Hepatocyte (in vitro differentiated cells): ENCODE measurements at places on chromosomes 13 and 19. TPM values are rescaled to one million over a fixed set of nuclear protein-coding genes. Genes with fewer than 3 reads are reported as not detected.

GAPDHS gene
- polyA plus RNA-seq, result not detected in 2 replicates

FARP1 gene
- polyA plus RNA-seq, result 68.7 and 74.7 TPM in 2 replicates

KIR2DL1 gene
- polyA plus RNA-seq, result not detected in 2 replicates

DNA sequence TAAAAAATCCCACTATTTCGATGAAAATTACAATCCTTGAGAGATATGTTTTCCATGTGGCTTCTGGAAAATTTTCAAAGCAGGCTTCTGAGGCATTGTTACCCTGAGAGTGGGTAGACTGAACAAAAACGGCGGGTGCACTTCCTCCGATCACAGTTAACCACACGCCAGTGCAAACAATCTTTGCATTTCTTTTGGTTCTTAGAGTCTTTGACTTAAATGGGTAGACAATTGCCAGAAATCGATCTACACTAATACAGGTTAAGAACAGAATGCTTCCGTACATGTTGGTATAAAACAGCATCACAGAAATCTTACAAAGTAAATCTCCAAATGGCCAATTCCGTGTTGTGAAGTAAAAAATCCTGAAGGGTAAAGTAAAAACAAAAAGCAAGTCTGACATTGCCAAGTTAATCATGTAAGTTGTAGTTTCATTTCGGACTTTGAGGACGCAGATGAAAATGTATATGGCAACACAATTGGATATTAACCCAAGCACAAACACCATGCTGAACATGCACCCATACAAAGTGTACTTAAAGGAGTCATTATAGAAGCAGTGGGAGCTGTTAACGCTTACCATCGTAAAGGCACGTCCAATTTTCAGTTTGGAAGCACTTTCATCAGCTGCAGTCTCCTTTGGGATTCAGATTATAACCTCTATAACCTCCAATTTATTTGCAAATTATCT is 927 bp downstream of the LPAR6 start:
- peak; percentile 16 for DNase-seq
- H3K4me3 ChIP-seq, result peak overlapping the region; percentile 47
- peak overlapping the region; percentile 87 for H3K27ac ChIP-seq
- H3K36me3 ChIP-seq, result no peaks in the 10 kb centered on the region
- H3K27me3 ChIP-seq, result no peaks in the 10 kb centered on the region

DNA sequence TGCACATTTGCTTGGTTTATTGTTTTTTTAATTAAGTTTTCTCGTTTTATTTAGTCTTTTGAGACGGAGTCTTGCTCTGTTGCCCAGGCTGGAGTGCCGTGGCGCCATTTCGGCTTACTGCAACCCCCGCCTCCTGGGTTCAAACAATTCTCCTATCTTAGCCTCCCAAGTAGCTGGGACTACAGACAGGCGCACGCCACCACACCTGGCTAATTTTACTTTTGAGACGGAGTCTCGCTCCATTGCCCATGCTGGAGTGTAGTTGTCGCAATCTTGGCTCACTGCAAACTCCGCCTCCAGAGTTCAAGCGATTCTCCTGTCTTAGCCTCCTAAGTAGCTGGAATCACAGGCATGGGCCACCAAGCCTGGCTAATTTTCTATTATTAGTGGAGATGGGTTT is 1.3 kb downstream of the RPS9 start:
- peak overlapping the region; percentile 55 for H3K4me3 ChIP-seq
- H3K4me1 ChIP-seq, result peaks cover 31% of the 10 kb centered on the region
- H3K36me3 ChIP-seq, result peaks cover 4% of the 10 kb centered on the region
- peak overlapping the region; percentile 97 for H3K27ac ChIP-seq
- no peaks in the 10 kb centered on the region for H3K27me3 ChIP-seq

DNA sequence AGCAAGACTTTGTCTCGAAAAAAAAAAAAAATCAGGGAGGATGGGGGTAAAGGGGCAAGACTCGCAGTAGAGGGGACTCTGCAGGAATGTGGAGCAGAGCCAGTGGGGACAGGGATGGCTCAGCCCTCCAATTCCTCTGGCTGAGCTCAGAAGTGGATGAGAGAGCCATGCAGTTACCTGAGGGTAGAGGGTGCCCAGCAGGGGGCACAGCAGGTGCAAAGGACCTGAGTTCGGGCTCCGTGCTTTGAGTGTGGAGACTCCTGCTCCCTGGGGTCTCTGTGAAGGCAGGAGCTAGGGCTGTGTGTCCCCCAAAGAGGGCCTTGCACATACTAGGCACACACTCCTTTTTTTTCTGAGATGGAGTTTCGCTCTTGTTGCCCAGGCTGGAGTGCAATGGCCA is 7.7 kb downstream of the DOCK6 start:
- H3K27me3 ChIP-seq, result no peaks in the 10 kb centered on the region
- no peak overlapping the region for H3K4me3 ChIP-seq
- no peak for DNase-seq
- no peak overlapping the region for H3K27ac ChIP-seq
- H3K36me3 ChIP-seq, result no peaks in the 10 kb centered on the region

DNA sequence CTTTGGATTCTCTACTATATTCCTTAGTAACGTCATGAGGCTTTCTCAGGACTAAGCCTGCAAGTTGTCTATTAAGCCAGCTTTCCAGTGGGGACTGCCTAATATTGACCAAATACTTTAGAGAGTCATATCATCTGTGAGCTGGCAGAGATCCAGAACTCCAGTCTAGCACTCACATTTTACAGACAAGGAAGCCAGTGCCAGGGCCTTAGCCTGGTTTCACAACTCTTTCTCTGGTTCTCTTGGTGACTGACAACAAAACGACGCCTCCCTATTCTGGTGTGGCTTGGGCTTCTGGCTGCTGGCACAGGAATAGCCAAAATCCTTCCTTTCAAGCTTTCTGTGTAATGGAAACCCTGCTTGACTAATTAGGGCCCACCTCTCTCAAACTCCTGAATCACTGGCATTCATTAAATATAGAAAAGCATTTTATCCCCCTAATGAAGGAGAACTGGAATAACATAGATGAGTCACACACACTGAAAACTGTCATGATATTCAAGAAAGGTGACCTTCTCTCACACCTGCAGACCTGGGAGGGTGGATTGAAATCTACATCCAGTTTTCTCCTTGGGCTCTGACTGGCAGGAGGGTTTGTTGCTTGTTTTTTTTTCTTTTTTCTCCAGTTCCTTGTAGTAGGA is 75.2 kb upstream of the UBL3 start:
- no peak overlapping the region for H3K4me3 ChIP-seq
- peak; percentile 90 for DNase-seq
- no peaks in the 10 kb centered on the region for H3K27me3 ChIP-seq
- peak overlapping the region; percentile 97 for H3K27ac ChIP-seq
- H3K4me1 ChIP-seq, result peaks cover 38% of the 10 kb centered on the region

GRCh38 chr13:41608839-41609177 is 151.5 kb downstream of the RGCC start:
- no peaks in the 10 kb centered on the region for H3K36me3 ChIP-seq
- peaks cover 22% of the 10 kb centered on the region for H3K4me1 ChIP-seq
- H3K4me3 ChIP-seq, result no peak overlapping the region
- DNase-seq, result no peak
- H3K27me3 ChIP-seq, result no peaks in the 10 kb centered on the region

DNA sequence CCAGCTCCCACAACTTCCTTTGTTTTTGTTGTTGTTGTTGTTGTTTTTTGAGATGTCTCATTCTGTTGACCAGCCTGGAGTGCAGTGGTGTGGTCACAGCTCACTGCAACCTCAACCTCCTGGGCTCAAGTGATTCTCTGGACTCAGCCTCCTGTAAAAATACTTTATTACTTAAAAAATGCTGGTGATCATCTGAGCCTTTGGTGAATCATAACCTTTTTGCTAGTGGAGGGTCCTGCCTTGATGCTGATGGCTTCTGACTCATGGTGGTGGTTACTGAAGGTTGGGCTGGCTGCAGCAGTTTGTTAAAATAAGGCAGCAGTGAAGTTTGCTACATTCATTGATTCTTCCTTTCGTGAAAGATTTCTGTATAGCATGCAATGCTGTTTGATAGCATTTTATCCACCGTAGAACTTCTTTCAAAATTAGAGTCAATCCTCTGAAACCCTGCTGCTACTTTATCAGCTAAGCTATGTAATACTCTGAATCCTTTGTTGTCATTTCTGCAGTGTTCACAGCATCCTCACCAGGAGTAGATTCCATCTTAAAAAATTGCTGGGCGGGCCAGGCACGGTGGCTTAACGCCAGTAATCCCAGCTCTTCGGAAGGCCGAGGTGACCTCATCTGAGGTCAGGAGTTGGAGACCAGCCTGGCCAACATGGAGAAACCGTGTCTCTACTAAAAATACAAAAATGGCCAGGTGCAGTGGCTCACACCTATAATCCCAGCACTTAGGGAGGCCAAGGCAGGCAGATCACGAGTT is 18.0 kb downstream of the ARHGAP35 start:
- DNase-seq, result no peak
- no peaks in the 10 kb centered on the region for H3K36me3 ChIP-seq
- H3K27ac ChIP-seq, result no peak overlapping the region
- H3K4me3 ChIP-seq, result no peak overlapping the region
- H3K4me1 ChIP-seq, result peaks cover 13% of the 10 kb centered on the region
- no peaks in the 10 kb centered on the region for H3K27me3 ChIP-seq

DNA sequence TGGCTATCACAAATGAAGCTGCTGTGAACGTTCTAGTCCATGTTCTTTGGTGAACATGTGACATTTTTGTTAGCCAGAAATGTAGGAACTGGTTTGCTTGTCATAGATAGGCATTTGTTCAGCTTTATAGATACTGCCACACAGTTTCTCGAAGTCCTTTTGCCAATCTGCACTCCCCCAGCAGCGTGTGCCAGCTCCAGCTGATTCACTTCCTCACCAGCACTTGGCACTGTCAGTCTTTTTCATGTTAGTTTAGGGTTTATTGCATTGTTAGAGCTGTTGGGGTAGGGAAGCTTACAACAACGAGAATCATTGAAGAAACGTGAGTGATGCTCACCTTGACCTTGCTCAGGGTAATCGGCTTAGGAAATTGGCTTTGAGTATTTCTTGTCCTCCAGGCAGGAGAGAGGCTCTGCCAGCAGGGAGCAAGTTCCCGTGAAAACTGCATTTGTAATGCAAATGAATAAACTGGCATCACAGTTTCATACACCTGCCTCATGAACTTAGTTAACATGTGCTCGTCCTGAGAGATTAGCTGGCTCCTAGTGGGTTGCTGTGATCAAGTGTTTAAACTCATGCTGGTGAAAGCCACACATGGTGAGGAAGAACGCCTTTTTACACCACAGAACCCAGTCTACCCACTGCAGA is 83.9 kb downstream of the ING1 start:
- no peak overlapping the region for H3K27ac ChIP-seq
- H3K36me3 ChIP-seq, result no peaks in the 10 kb centered on the region
- H3K27me3 ChIP-seq, result no peaks in the 10 kb centered on the region
- H3K4me1 ChIP-seq, result peaks cover 5% of the 10 kb centered on the region

DNA sequence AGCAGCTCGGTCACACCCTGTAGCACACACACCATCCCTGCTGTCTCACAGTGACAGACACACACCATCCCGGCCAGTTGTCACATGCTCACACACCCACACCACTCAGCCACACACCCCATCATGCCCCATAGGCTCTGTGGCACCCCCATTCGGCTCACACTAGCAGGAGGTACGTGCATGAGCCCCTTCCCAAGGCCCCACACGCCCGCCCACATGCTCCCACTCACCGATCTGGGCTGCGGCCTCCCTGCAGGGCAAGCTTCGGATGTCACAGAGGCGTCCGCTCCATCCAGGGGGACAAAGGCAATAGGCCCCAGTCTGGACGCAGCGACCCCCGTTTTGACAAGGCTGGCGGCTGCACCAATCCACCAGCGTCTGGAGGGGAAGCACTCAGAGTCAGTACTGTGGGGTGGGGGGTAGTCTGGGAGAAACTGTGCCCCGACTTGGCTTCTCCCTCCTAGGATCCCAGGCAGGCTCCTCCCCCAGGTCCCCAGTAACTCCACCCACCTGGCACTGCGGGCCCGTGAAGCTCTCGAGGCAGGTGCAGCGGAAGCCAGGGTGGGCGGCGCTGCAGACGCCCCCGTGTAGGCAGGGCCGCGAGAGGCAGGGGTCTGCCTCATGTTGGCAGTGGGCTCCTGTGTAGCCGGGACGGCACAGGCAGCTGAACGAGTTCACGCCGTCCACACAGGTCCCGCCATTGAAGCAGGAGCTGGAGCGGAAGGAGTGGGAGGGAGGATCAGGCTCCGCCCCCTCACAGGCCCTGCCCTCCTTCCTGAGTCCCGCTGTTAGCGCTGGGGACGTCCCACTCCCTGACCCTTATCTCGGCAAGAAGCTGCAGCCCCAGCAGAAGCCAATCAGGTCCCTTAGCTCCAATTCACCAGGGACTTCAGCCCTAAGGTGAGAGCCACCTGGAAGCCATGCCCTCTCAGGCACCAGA is 20.1 kb downstream of the NOTCH3 start:
- H3K4me3 ChIP-seq, result no peak overlapping the region
- no peaks in the 10 kb centered on the region for H3K36me3 ChIP-seq
- H3K4me1 ChIP-seq, result no peaks in the 10 kb centered on the region
- H3K27me3 ChIP-seq, result no peaks in the 10 kb centered on the region
- no peak for DNase-seq

- DNase-seq, result no peak
- H3K27me3 ChIP-seq, result no peaks in the 10 kb centered on the region
- H3K4me3 ChIP-seq, result no peak overlapping the region
- H3K27ac ChIP-seq, result no peak overlapping the region
Observed at GRCh38 chr13:89857502-89857901, 1490.0 kb upstream of the MIR17HG start.

GRCh38 chr13:111575719-111576118 is 255.3 kb downstream of the TEX29 start:
- H3K4me1 ChIP-seq, result no peaks in the 10 kb centered on the region
- no peak for DNase-seq
- H3K36me3 ChIP-seq, result no peaks in the 10 kb centered on the region
- no peaks in the 10 kb centered on the region for H3K27me3 ChIP-seq
- H3K4me3 ChIP-seq, result no peak overlapping the region

- DNase-seq, result no peak
- H3K4me1 ChIP-seq, result no peaks in the 10 kb centered on the region
- no peak overlapping the region for H3K27ac ChIP-seq
Observed at GRCh38 chr19:47561440-47562057, 11.4 kb downstream of the ZNF541 start.

DNA sequence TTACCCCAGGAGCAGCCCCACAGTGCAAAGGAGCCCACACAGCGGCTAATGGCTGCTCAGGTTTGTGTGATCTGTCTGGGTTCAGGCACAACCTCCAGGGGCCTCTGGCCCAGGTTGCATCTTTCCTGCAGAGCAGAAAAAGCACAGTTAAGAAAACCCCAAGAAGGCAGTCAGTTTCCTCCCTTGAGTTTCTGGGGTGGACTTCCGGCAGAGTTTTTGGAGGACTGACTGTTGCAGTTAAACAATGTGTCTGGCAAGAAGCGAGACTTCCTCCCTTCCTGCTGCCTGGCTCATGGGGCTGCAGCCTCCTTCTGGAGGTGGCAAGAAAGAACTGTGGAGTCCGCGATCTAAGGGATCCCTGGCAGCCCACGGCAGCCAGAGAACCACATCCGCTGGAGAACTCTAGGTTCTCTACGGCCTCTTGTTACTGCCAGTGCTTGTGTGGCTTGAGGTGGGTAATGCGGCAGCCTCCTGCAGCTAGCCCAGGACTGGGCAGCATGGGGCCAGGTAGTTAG is 114.4 kb downstream of the ZDHHC20 start:
- H3K27me3 ChIP-seq, result no peaks in the 10 kb centered on the region
- H3K36me3 ChIP-seq, result no peaks in the 10 kb centered on the region
- no peak for DNase-seq
- no peaks in the 10 kb centered on the region for H3K4me1 ChIP-seq
- H3K4me3 ChIP-seq, result no peak overlapping the region
- H3K27ac ChIP-seq, result no peak overlapping the region
